ENCODE measurements at places on chromosomes 6 and 20.

DNA sequence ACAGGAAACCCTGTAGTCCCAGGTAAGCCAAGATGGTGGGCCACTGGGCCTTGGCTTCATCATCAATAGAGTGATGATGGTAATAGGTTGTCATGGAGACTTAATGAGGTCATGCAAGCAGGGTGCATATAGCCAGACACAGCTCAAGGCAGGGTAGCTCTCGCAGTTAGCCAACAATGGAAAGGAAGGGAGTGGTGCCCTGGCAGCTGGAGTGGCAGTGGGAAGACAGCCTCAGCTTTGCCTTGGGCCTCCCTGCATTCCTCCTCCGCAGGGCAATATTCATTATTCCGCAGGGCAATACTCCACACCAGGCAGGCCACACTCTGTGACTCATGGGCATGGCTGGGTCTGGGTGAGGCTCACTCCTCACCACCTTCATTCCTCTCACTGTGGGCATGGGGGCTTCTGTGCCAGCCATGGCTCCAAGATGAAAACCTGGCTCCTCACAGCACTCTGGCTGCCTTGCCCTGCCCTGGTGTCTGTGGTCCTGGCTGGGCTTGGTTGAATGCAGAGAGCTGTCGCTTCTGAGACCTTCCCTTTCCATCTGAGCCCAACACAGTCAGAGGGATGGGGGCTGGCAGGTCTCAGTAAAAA, 163.1 kb upstream of the PMEPA1 start:
- DNase-seq: no peak

- no peak for DNase-seq
Observed at GRCh38 chr6:44580901-44581300, 193.4 kb downstream of the CDC5L start.

GRCh38 chr6:6804843-6805615, 216.5 kb downstream of the LY86 start:
- no peak for DNase-seq

GRCh38 chr6:105817370-105817769, 268.8 kb upstream of the PRDM1 start:
- DNase-seq: no peak

Measured in muscle of arm (tissue), 14 donors.